GM10248 (cell line): ENCODE measurements at places on chromosomes 3 and 15.

DNA sequence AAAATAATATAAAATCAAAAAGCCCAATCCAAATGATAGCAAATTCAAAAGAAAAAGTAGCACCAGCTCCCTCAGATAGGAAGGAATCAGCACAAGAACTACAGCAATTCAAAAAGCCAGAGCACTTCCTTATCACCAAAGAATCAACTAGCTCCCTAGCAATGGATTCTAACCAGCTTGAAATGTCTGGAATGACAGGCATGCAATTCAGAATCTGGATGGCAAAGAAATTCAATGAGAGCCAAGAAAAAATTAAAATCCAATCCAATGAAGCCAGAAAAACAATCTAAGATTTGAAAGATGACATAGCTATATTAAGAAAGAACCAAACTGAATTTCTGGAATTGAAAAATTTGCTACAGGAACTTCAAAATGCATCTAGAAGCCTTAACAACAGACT, 1334.4 kb upstream of the ALCAM start:
- no peak for DNase-seq

GRCh38 chr3:64743156-64743886, 55.5 kb upstream of the ADAMTS9 start:
- no peak for DNase-seq

- no peak for DNase-seq
Measured at GRCh38 chr3:29805757-29806156, 524.9 kb downstream of the RBMS3 start.

- no peak for DNase-seq
Measured at GRCh38 chr15:59931646-59932261, 72.4 kb upstream of the FOXB1 start.

GRCh38 chr15:64981812-64982431, 7.8 kb downstream of the SPG21 start:
- DNase-seq, result no peak

GRCh38 chr3:53354945-53355498, 7.7 kb upstream of the DCP1A start:
- no peak for DNase-seq

GRCh38 chr3:59580996-59581395, 531.2 kb upstream of the CFAP20DC start:
- no peak for DNase-seq
